Urinary bladder (tissue), 4 donors: ENCODE measurements at places on chromosomes 1 and 21.

DNA sequence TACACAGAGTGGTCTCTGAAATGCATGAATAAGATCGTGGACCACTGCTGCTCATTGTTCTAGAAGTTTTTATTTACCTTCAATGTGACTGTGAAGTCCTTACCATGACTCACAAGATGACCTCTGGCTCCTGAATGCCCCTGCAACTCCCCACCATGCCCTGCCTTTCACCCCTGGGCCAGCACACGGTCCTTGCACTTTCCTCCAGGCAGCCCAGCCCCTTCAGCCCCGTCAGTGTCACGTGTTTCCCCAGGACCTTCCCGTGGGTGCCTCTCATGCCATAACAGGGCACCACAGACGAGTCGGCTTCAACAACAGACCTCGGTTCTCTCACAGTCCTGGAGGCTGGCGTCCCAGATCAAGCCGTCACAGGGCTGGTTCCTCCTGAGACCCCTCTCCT lies 62.1 kb downstream of the B3GALT5 start:
- no peak for DNase-seq

DNA sequence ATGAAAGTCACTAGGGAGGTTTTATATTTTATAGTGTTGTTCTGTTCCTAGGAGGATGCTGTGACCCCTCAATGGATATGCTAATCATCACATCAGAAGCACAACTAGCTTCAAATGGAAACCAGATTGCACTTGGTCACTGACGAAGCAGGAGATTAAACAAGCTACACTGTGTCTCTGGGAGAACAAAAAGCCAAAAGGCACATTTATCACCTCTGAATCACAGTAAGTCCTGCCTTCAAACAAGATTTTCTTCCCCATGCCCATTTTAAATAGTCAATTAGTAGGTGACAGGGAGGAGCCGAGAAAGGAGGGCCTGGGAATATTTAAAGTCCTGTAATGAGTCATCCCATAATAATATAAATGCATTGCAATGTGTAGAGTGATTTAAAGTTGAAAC lies 38.1 kb downstream of the RGS2 start:
- no peak for DNase-seq

DNA sequence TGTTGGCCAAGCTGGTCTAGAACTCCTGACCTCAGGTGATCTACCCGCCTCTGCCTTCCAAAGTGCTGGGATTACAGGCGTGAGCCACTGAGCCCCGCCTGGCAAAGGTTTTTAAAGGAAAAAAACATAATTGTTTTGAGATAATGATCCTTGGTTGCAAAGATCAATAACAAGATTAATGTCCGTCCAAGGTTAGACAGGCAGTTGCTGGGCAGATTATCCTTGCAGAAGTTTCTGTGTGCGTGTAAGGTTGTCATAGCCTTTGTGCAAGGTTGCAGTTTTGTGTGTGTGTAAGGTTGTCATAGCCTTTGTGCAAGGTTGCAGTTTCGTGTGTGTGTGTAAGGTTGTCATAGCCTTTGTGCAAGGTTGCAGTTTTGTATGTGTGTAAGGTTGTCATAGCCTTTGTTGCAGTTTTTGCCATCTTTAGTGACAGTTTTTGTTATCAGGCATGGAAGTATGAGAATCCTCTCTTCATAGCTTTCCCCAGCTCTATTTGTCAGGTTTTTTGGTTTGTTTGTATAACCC lies 3.6 kb downstream of the YBEY start:
- DNase-seq, result no peak

DNA sequence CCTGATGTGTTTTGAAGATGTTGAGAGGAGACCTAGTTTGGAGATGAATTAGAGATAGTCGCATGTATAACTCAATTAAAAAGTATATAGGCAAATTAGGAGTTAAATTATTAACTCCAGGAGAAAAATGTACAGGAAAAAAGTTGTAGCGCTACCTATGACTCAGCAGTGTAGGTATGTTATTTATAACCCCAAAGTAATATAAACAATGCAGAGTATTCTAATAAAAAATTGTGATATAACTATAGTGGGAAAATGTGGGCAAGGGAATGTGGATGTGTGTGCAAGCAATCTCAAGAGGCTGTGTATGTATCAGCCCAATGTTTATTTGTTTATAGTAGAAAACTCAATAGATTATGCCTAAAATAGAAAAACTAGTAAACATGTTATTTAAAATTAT lies 144.5 kb downstream of the BRINP2 start:
- DNase-seq, result no peak

GRCh38 chr1:21266119-21266774 lies 24.0 kb downstream of the ECE1 start:
- DNase-seq, result no peak

GRCh38 chr1:18532390-18533170 lies 51.9 kb downstream of the KLHDC7A start:
- no peak for DNase-seq

- no peak for DNase-seq
Observed at GRCh38 chr1:2548068-2548589, 8.0 kb upstream of the TNFRSF14 start.

- DNase-seq, result no peak
Observed at GRCh38 chr1:230825761-230826160, 42.6 kb downstream of the C1orf198 start.

DNA sequence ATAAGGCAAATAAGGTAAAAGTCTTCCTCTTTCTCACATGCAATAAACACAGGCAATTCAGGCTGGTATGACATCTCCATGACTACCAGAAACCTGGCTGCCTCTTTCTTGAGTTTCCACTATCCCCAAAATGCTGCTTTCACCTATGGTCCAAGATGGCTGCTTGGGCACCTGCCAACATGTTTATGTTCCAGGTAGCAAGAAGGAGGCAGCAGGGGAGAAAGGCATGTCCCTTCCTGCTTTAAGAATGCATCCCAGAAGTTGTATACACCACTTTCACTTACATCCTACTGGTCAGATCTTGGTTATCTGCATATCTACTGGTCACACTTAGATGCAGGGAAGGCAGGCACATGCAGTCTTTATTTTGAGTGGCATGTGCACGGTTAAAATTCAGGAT lies 19.4 kb upstream of the ACOT11 start:
- no peak for DNase-seq

- DNase-seq, result no peak
Observed at GRCh38 chr1:35914717-35915116, 16.2 kb upstream of the AGO3 start.

DNA sequence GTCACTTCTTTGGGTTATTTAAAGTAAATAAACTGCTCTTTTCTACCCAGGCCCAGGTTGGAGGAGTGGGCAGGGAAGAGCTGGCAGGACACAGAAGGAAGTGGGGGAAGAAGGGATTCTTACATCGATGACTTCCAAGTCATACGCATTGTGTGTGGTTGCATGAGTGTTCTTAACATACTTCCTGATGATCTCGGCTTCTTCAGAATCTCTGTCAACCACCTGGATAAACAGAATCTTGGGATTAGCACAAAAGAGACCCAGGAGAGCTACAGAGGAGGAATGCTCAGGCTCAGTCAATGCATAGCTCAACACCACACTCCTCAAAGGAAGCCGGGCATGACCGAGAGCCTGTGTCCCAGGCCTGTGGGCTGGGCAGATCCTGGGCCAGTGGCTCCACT lies 42.1 kb downstream of the PARP1 start:
- DNase-seq, result no peak

- no peak for DNase-seq
Observed at GRCh38 chr1:59486615-59487014, 189.7 kb downstream of the FGGY start.

DNA sequence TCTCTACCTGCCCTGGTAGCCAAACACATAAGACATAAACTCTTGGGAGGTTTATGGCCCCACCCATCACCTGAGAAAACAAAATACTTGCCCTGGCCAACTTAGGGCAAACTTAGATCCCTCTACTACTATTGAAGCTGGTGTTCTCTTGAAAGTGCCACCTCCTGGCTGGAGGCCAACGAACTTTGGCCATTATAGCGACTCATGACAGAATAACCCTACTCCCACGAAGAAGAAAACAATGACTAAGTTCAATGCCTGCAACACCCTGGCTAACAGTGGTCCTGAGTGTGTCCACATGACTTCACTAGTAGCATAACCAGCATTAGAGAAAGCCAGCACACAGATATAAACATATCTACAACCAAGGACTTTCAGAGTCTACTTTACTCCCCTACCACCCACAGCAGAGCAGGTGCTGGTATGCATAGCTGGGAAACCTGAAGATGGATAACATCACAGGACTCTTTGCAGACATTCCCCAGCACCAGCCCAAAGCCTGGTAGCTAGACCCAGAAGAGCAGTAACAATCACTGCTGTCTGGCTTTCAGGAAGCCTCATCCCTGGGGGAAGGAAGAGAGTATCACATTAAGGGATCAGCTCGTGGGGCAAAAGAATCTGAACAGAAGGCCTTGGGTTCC lies 81.0 kb downstream of the SLC30A10 start:
- no peak for DNase-seq

DNA sequence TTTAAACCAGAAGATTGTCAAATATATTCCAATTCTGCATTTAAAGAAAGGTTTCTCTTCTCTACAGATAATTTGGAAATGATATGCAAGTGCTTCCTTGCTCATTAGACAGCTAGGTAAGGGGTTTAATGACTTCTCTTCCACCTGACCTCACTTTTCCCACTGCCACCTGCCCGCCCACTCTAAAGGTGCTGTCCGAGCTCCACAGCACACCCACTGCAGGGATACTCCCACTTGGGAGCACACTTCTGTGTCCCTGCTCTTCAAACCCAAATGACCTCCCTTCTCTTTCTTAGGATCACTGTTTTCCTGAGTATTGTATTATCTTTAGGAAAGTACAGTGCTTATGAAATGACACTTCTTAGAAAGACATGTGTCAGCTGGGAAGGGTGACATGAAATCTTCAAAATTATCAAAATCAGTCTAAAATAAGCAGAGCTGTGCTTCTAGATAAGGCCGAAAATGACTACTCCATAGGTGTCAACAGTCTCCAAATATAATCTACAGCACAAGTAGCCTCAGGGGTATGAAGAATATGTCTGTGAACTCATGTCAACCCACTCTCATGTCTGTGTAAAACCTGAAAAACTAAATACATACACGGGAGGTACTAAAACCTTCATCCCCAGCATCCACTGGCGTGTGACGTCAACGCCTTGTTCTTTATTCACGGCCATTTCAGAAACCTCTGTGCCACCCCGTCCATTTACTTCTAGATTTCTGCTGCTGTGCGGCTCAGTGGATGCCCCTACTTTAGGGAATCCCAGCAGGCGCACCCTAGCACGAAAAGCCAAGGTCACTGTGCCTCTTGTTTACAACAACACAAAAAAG lies 71.0 kb downstream of the SLC45A1 start:
- DNase-seq, result no peak

GRCh38 chr1:172460177-172460576 lies 16.3 kb upstream of the PIGC start:
- no peak for DNase-seq

- DNase-seq, result no peak
Observed at GRCh38 chr1:97593192-97593591, 327.6 kb downstream of the DPYD start.

DNA sequence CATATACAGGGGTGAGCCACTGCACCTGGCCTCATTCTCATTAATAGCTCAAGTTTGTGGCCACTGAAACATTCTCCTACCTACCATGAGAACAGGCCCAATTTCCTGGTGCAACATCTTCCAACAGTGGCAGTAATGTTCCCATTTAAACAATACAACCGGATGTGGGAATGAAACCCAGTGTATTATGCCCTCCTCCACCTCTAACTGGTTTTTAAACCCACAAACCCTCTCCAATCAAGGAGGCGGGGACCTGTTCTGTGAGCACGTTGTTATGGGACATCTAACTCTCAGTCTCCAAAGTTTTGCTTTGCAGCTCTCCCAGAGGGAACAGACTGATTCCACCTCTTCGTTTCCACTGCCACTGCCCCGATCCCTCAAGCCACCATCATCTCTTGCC lies 2.6 kb downstream of the CTNNBIP1 start:
- no peak for DNase-seq

DNA sequence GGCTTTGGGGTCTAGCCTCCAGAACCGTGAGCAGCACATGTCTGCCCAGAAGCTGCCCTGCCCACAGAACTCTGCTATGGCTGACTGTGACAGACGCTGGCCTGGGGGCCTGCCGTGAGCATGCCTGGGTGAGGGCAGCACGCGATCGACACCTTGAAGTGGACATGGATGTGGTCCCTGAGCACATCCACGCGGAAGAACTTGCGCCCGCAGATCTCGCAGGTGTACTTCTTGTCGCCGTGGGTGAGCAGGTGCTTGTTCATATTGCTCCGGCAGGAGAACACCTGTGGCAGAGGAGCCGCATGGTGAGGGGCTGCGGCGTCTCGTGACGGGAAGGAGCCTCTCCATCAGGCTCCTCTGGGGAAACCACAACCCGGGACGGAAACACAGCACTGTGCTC lies 56.0 kb downstream of the PRDM15 start:
- DNase-seq, result no peak

GRCh38 chr1:169298441-169298840 lies 69.2 kb downstream of the NME7 start:
- DNase-seq, result no peak
